ENCODE measurements at places on chromosomes 2 and 18.

DNA sequence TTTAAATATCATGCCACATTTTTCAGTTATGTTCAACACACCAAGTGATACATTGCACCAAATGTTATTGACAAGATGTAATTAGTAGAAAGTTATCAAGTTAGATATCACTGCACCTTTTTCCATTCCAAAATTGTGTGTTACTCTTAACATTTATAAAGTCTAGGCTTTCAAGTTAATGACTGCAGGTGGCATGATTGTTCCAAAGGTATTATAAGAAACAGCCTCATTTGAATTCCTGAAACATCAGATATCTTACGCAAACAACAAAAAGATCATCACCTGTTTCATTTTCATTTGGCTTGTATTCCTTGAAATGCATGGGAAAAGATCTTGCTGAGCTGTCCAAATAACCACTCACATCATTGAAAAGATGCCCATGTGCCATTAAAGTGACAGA lies 1528.2 kb upstream of the ZEB2 start:
- DNase-seq: no peak

- no peak for DNase-seq
Observed at GRCh38 chr2:2233171-2233826, 97.8 kb downstream of the MYT1L start.

- no peak for DNase-seq
Observed at GRCh38 chr2:36478999-36479398, 119.0 kb downstream of the FEZ2 start.

DNA sequence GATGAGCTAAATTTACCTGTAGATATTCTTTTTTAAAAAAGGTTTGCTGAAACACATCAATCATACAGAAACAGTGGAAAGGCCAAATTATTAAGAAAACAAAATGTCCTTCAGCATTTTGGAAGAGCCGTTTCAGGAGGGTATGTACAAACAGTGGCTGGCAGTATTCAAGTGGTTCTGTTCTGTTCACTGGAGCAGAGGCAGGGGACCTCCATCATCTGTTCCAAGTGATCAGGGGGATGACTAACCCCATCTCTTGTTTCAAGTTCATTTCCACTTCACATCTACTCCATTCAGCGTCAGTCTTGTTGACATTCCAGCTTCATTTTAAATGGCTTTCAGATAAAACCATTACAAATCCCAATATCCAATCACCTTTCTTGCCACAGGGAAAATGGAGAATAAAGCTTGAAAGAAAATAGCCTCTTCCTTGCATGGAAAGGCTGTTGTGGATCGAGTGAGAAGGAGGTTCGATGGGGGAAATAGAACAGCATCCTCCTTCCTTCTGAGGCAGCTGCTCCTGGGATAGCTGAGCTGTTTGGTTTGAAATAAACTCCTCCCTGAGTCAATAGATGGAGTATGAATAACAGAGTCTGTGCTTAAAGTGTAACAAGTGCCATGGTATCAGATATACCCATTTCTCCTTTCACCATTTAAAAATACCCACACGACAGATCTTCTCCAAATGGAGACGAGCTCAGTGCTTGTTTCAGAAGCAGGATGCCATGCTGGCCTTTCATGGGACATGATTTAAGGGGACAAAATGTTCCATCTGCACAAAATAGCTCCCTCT lies 63.7 kb upstream of the OTOF start:
- no peak for DNase-seq

- DNase-seq: no peak
Observed at GRCh38 chr2:8418721-8419120, 263.1 kb upstream of the ID2 start.

DNA sequence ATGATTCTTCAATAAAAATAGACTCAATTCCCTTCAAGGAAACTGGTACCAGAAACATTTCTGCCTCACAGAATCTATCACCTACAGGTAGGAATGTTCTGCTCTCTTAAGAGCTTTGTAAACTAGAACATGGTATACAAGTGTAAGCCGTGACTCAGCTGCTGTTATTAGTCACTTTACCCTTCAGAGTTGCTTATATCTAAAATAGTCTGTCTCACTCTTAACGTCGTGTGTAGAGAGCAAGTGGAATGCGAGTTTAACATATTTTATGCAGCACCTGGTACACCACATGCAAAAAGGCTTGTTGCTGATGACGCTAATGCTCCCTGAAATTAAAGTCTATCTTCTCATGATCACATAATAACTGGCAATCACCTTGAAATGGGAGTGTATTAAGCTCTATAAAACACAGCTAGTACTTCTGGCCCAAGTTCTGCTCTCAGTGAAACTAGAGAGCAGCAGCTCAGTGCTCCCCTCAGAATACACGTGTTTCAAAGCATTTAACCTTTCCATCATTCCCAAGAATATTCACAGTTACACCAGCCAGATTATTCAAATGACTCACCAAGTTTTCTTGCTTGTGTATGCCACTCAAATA lies 420.0 kb downstream of the ZEB2 start:
- DNase-seq: no peak

GRCh38 chr2:15563227-15564100 lies 2.3 kb upstream of the NBAS start:
- no peak for DNase-seq

GRCh38 chr2:128550389-128550788 lies 231.7 kb upstream of the HS6ST1 start:
- no peak for DNase-seq

DNA sequence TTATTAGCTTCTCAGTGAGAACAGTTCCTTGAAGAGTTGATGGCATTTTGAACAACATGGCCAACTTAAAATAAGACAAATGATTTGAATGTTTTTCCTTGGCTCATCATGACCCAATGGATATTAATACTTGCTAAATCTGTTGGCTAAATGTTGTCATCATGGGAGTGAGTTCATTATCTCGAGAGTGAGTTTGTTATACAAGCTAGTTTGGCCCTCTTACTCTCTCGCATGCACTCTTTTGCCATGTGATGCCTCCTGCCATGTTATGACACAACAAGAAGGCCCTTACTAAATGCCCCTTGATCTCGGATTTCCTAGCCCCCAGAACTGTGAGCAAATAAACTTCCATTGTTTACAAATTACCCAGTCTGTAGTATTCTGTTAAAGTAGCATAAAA lies 22.9 kb upstream of the SANBR start:
- no peak for DNase-seq

DNA sequence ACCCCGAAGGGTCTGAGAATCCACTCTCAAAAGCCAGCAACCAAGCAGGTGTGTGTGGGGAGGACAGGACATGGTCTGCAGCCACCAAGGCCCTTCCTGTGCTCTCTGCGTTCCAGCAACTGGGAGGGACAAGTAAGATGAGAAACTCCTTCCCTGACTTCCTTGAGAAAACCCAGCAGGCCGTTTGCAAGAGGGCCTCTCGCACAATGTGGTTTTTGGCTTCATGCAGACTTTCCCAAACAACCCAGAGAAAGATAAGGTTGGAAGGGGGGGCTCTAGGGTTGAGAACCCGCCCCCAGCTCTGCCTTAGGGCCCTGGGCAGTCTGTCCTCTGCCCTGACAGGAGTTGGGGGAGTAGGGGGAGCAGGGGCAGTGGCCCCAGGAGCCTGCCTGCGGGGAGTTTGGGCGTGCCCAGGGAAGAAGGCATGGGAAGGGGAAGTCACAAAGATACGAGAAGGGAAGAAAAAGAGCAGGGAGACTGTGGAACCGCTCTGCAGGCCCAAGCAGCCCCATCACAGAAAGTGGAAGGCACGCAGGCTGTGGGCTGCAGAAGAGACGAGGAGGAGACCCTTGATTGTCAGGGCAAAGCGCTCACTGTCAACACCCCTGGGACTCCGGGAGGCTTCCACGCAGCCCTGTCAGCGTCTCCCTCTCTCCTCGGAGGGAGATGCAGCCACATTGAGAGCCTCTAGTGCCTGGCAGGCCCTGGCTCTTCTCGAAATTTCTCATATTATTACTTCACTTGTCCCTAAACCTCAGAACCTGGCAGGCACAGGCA lies 99.8 kb downstream of the SMAD7 start:
- no peak for DNase-seq

DNA sequence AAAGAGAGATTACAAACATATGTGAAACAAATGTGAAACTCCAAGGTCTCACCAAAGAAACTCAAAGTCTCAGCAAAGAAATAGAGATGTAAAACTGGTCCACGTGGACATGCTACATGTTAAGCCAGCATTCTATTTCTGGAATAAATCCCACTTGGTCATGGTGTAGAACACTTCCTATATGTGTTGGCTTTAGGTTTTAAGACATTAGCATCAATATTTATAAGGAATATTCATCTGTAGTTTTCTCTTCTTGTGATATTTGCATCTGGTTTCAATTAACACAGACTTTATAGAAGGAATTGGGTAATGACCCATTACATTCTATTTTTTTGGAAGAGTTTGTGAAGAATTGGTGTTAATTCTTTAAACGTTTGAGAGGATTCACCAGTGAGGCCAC lies 133.1 kb downstream of the COPS8 start:
- no peak for DNase-seq

GRCh38 chr18:23229472-23229871 lies 94.2 kb downstream of the CABLES1 start:
- no peak for DNase-seq

DNA sequence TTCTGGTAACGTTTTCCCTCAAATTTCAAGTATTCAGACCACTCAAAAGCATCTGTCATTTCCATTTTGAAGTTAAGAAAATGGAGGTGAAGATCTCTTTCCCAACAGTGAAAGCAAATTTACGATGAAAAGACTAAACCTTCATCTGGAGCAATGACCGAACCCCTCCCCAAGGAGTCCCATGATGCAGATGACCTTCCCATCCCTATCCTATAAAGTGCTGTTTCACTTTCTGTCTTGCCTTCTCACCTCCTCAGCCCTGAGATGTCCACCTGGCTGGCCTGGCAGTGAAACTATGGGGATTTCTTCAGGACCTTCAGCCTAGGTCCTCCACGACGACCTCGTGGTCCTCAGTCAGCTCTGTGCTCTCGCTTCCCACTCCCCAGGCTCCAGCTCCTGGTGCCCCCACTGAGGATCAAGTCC lies 925 bp upstream of the NPC1 start:
- no peak for DNase-seq

- no peak for DNase-seq
Observed at GRCh38 chr2:53854678-53855077, 5.1 kb downstream of the GPR75 start.
